Kidney capillary endothelial cell (primary cell): ENCODE measurements at places on chromosomes 12 and 14.
A peak's percentile ranks its signal among the peaks of the same experiment; 100 is the strongest.

DNA sequence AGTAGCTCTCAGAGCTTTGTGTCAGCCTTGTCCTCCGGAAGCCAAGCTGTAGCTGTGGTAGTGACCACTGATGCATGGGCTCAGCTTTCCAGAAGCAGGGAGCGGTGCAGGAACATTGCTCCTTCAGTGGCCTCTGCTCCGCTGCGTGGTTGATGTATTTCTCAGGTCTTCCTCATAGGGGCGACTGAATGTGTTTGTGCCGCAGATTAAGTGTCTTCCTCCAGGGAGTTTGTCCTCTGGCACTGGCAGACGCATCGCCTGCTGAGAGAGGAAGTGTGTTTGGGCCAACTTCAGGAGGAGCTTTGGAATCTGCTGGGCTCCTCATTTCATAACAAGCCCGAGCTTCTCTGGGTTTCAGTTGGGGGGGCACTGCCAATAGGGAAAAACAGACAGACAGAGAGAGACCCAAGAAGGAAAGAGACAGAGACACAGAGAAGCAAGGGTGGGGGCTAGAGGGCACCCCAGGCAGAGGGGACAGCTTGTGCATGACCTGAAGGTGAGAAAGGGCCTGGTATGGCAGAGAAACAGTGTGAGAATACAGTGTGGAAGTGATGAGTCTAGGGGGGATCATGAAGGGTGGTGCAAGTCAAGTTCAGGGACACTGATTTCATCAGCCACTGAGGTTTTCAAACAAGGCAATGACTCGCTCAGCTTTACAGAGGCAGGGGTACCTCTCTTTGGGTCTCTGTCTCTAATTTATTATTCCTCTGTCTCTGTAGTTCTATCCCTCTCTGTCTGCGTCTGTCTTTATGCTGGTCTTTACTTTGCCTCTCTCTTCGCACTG is 69.4 kb upstream of the PRIMA1 start:
- DNase-seq: no peak

DNA sequence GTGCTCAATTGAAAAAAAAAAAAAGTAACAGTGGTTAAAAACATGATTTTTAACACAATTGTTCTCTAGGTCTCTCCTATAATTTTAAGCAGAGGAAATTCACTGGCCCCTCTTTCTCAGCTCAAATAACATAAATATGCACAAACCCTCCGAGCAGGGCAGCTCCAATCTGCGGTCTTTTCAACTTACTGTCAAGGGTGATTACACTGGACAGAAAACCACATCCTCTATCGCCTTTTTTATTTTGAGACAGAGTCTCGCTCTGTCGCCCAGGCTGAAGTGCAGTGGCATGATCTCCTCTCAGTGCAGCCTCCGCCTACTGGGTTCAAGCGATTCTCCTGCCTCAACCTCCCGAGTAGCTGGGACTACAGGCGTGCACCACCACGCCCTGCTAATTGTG is 16.5 kb upstream of the GABARAPL1 start:
- DNase-seq: no peak

- no peak for DNase-seq
Observed at GRCh38 chr14:55221968-55222367, 30.6 kb upstream of the DLGAP5 start.

DNA sequence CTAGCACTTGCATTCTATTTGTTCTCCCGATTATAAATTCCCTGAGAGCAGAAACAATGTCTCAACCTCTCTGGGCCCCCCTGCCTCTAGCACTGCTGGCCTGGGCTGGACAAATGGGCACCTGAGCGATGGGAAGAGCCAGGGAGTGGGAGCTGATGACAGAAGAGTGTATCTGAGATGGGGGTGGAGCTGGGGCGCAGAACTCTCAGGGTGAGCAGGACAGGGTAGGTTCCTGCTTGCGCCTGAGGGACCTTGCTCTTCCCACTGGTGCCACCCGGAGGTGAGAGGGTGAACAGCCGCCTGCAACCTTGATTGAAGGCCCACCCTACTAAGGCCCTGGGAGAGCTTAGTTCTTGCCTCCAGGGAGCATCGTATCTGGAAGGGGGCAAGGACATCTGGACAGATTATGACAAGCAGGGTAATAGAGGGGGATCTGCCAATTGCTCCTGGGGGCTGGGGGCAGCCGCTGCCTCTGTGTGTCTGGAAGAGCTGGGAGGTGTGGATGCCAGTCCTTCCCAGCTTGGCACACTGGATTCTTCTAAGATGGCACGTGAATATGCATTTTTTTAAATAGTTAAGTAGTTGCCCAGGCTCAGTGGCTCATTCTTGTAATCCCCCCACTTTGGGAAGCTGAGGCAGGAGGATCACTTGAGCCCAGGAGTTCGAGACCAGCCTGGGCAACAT is 43.0 kb upstream of the TSPAN9 start:
- peak; percentile 71 for DNase-seq

GRCh38 chr14:99698642-99699041 is 14.5 kb downstream of the CYP46A1 start:
- no peak for DNase-seq

- peak; percentile 18 for DNase-seq
Observed at GRCh38 chr14:95431199-95432143, 85.0 kb downstream of the SYNE3 start.

GRCh38 chr14:85409481-85410210 is 120.3 kb upstream of the FLRT2 start:
- DNase-seq: no peak

DNA sequence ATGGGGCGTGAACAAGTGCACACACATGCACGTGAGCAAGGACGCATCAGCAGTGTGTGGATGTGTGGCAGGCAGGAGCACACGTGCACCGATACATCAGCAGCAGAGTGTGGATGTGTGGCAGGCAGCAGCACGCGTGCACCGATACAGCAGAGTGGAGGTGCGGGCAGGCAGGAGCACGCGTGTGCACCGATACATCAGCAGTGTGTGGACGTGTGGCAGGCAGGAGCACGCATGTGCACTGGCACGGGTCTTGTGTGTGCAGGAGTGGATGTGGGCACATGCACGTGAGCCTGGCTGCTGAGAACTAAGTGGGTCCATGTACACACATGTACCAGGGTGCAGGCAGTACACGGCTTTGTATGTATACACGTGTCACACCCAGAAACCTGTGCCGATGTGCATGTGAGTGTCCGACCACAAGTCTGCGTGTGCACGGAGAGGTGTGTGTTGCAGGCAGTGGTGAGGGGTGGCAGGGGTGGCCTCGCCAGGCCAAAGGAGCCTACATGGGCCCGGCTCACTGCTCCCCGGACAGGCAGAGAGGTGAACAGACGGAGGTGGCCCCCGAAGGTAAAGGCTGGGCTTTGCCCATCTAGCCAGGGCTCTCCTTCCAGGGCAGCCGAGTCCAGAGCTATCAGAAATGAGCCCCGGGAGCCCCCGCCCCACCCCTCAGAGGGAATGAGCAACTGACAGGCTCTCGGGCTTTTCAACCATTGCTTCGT is 53.9 kb downstream of the RFLNA start:
- no peak for DNase-seq

- DNase-seq: no peak
Observed at GRCh38 chr12:114704096-114704495, 20.1 kb upstream of the TBX3 start.

DNA sequence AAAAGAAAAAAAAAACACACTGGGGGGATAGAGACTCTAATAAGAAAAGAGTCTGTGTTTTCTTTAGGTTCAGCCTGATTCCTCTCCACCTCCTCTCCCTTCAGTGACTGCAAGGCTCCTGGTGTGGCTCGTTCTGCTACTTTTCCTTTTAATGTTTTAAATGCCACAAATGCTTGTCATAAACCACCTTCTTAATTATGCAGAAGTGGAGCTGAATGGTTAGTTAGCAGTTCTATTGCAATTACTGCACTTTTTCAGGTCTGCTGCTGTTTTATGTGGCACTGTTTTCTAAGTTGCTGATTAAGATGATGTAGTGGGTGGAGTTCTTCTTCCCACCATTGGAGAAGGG is 878.1 kb downstream of the DIO2 start:
- DNase-seq: no peak

- no peak for DNase-seq
Observed at GRCh38 chr12:56034586-56035332, 7.0 kb upstream of the RPS26 start.

- DNase-seq: no peak
Observed at GRCh38 chr12:116456330-116457082, 102.7 kb upstream of the MAP1LC3B2 start.

GRCh38 chr12:3119192-3119755 is 42.1 kb downstream of the TSPAN9 start:
- no peak for DNase-seq
